Endothelial cell of umbilical vein (primary cell): ENCODE measurements at places on chromosomes 3 and 15. TPM values are rescaled to one million over a fixed set of nuclear protein-coding genes. Genes with fewer than 3 reads are reported as not detected.
A peak's percentile ranks its signal among the peaks of the same experiment; 100 is the strongest.

ATP13A5 gene
- polyA plus RNA-seq = not detected in 2 replicates

GRCh38 chr15:83118291-83118827, 10.9 kb downstream of the TM6SF1 start:
- DNase-seq = no peak

- no peak for DNase-seq
Measured at GRCh38 chr3:22399566-22399965, 648.6 kb upstream of the ZNF385D start.

DNA sequence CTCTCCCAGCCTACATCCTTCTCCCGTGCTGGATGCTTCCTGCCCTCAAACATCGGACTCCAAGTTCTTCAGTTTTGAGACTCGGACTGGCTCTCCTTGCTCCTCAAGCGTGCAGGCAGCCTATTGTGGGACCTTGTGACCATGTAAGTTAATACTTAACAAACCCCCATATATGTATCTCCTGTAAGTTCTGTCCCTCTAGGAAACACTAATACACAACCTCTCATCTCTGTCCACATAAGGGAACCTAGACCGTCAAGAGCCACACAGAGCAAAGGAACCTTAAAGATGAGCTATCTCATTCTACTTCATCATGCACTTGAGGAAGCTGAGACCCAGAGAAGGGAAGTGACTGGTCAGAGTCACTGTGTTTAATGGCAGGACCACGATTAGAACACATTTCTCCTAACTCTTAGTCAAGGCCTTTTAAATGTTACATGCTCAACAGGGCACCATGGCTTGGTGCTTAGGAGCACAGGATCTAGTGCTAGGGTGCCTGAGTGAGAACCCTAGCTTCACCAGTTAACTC, 50.3 kb downstream of the NPTN start:
- DNase-seq = no peak

DNA sequence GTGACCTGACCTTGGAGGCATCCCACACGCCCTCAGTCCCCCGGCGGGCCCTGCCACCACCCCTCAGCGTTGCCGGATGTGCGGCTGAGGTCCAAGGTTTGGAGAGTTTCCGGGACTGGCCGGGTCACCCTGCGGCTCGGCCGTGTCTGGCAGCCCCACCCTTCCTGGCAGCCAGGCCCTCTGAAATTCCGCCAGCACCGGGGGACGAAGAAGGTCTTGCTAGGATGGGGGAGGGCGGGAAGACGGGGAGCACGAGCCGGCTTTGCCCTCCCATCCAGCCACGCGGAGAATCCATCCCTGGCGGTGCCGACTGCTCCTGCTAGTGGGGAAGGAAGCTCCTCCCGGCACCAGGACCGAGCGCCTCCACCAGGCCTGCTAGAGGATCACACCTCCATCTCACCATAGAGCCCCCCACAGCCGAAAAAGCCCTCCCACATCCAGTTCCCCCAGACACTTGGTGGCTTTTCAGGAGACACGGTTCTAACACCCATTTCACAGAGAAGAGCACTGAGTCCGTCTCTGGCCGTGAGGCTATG, 81.5 kb downstream of the CPN2 start:
- DNase-seq = peak; percentile 85

GRCh38 chr3:16063603-16064002, 110.9 kb upstream of the GALNT15 start:
- DNase-seq = no peak

DNA sequence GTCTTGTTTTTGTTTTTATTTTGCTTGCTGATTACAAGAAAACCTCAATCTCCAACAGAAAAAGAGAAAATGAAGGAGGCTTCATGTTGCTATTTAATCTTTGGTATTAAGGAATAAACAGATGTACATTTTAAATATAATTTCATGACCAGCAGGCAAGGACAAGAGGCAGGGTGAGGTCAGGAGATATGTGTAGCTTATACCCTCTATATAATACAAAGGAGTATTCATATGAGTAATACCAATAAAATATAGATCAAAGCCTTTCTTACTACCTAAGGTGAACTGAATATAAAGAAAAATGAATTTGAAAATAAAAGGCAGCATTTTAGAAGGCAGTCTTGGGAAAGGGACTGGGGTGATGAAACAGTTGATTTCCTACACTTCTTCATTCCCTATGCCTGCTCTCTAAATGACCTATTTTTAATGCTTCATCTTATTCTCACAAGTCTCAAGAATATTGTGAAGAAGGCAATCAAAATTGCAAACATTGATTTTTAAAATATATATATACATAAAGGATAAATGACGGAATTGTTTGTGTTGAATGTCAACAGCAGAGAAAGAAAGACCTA, 8.6 kb upstream of the CBLB start:
- DNase-seq = no peak

DNA sequence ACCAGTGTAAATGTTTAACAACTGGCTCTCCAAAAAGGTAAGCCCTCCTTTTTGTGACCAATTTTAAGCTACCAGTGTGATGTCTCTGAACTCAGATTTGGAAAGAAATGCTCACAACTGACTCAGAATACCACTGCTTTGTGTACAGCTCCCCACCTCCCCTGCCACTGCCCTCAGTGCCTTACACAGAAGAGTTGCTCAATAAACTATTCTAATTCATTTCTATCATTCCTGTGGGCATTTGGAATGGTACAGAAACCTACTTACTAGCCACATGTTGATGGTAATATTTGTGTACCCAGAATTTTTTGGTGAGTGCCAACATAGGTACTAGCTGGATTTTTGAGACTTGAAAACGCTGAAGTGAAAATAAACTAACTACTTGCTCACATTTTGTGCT, 16.0 kb downstream of the LRRN1 start:
- no peak for DNase-seq

GRCh38 chr15:70754862-70755261, 8.5 kb downstream of the UACA start:
- DNase-seq = no peak

DNA sequence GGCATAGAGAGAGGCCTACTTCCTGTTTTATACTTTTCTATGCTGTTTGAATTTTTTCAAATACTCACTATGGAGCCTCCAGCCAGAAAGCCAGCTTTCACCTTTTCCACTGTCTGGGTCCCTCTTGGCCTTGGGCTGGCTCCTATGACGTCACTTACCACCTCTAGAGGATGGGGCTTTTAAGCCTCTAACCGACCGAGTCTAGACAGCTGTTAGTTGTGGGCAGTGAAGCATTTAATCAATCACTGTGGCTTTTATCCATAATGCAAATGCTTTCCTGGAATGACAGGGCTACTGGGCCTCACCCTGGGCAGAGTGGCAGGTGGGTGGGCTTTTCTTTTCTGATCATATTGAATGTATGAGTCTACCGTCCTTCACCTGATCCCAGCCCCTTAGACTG, 61.9 kb downstream of the LRRK1 start:
- DNase-seq = no peak

DNA sequence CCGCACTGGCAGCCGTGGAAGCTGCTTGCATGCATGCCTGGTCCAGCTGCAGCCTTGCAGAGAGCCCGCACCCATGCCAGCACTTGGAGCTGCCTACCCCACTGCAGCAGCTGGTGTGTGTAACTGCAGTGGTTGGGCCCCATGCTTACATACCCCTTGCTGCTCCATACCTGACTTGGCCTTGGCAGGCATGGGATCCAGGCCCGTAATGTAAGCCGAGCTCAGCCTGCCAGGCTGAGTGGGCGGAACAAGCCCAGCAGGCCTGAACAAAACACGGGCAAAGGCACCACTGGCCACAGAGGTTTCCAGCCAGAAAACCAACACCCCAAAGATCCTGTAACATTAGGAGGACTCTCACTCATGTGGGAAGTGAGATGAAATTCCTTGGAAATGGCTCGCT, 48.3 kb downstream of the SLC6A20 start:
- DNase-seq = no peak

DNA sequence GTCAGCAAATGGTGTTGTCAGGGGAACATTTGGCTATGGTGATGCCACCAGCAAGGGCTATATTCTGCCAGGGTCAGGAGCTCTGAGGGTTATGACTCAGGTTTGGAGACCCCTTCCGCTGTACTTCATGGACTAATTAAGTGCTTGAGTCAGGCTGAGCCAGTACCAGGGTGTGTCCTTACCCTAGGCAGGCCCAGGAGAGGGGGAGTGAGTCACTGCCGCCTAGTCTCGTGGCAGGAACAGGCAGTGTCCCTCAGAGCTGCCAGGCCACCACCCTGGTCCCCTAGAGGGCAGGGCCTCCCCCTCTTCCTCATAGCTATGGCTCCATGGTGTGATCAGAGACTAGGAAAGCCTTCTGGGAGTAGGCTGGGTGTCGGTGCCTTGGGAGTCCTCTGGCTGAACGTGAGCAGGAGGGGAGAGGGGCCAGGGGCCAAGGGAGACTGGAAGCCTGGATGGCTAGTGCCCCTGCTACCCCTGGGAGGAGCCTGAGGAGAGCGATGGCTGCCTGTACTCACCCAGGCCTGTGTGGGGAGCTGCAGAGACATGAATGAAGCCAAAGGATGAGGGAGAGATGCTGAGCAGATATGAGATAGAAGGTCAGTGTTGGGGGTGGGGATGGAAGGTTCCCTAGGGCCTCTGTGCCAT, 10.6 kb downstream of the MAPKAPK3 start:
- peak; percentile 18 for DNase-seq

GRCh38 chr3:193040836-193041672, 123.4 kb upstream of the MB21D2 start:
- peak; percentile 43 for DNase-seq

- no peak for DNase-seq
Measured at GRCh38 chr3:143653493-143653892, 194.8 kb downstream of the SLC9A9 start.

DNA sequence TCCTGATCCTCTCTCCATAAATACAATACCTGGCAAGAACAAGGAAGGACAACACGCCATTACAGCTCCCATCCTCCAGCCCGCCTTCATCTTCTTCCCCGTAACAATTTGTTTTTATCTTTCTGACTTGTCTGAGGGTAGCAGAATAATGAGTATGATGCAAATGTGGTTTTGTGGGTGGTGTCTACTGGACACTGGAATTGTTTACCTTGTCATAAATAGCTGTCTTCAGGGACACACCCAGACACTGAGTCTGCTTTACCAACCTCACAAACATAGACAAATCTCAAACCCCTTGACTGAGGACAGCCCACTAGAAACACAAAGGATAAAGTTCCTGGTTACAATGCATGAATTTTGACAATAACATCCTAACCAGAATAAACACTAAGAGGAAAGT, 13.4 kb downstream of the WDR72 start:
- no peak for DNase-seq

GRCh38 chr3:34155108-34155507, 356.7 kb downstream of the PDCD6IP start:
- no peak for DNase-seq
